ENCODE measurements at places on chromosomes 6 and 20.

GRCh38 chr20:4814696-4815252 is 93.1 kb downstream of the PRND start:
- DNase-seq = peak; percentile 57

GRCh38 chr6:110284855-110285254 is 73.3 kb downstream of the METTL24 start:
- no peak for DNase-seq

DNA sequence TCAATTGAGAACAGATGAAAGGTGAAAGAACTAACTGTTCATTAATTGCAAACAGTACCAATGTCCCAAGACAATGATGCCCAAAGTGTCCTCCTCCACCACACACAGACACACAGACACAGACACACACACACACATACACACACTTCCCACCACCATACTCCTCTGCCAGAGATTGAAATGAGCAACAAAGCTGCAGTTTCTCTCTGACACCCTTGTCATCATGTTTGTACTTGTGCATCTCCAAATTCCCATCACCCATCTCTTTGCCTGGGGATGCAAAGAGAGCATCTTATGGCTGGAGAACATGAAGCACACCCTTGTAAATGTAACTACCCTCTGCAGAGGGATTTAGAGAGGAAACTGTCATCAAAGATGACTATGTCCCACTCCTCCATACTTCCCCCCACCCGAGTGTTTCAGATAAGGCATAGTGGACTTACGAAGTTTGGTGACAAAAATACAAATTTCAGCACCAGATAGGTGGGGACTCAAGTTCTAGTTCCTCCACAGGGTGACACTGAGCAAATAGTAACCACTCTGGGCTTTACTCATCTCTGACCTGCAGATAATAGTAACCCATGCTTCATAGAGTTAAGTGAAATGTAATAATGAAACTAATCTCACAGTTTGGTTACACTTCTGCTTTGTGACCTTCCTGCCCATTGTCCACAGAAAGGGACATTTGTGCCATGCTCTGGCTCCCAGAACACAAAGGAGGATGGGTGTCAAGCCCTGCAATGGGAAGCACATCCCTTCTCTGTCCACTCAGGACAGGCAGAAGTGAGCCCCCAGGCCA is 8.7 kb downstream of the MAFB start:
- no peak for DNase-seq

GRCh38 chr6:7726416-7727085 is 652 bp downstream of the BMP6 start:
- DNase-seq = no peak

DNA sequence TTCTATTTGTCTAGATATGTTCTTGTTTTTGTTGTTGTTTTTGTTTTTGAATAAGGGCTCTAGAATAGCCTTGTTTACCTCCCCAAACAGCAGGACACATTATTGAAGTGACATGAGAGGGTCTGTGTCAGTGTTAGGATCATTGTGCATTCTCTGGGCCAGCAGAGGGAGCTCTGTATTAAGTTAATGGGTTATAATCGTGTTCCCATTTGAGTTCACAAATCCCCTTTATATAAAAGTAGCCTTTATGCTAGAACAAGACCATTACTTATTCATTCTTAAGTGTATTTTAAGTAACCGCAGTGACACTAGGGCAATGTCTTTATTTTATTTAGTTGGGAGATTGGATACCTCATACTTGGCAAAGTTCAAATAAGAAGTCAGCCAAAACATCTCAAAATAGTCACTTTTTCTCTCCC is 44.8 kb downstream of the STK4 start:
- peak; percentile 8 for DNase-seq

DNA sequence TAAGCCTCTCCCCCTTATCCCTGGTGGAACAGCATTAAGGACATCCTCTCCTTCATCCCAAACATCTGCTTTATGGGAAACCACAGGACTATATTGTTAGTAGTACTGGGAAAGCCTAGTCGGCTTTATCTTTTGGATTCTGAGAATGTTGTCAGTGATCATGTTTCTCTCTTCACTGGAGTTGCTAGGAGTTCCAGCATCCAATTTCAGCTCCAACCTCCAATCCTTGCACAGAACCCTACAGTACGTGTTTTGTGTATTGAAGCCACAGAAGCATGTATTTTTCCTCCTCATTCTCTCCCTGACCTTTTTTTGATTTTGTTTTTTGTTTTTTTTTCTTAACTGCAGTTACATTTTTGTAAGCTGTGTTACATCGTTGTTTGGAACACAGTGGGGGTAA is 84.0 kb downstream of the PHACTR3 start:
- no peak for DNase-seq

- DNase-seq = no peak
Observed at GRCh38 chr6:39210450-39210849, 18.8 kb downstream of the KCNK5 start.

- DNase-seq = no peak
Observed at GRCh38 chr6:127868338-127868737, 32.5 kb downstream of the THEMIS start.

DNA sequence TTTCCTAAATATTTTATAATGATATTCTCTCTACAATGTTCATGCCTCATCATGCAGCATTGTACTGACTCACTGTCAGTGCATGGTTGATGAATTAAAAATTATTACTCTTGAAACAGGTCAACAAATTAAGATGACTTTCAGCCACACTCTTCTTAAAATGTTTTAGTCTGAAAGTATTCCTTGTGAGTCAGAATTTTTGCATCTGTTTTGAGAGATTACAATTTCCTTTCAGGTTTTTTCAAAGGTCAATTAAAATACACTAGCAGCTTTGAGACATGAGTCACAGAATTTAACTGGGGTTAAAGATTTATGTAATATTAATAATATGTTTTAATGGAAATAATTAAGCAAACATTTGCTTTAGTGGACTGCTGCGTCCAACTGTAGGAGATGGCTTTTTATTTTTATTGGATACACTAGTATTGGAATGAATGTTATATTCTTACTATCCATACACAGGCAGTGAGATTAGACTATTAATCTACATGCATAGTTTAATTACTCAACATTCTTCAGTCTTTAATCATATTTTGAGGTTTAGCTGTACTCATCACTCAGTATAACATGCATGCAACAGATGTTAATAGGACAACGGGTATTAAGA is 9.7 kb downstream of the COL12A1 start:
- no peak for DNase-seq

GRCh38 chr6:156955494-156956183 is 178.5 kb downstream of the ARID1B start:
- no peak for DNase-seq

DNA sequence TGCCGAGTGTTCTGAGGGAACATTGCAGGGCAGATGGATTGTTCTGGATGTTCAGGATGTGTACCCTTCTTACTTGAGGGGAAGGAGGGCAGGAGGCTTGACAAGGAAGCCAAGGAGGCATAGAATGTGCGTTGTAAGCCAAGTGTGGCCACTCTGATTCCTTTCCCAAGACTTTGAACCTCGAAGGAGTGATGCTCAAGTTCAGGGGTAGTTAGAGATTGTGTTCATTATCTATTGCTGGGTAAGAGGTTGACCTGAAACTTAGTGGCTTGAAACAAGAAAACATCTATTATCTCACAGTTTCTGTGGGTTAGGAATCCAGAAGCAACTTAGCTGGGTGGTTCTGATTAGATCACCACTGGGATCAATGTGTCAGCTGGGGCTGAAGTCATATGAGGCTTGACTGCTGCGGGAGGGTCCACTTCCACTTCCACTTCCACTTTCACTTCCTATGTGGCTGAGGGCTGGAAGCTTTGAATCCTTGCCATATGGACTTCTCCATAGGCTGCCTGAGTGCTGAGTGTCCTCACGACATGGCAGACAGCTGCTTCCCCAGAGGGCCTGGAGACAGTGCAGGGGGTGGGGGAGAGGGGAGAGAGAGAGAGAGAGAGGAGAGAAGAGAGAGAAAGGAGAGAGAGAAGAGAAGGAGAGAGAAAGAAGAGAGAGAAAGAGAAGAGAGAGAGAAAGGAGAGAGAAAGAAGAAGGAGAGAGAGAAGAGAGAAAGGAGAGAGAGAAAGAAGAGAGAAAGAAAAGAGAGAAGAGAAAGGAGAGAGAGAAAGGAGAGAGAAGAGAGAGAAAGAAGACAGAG is 6.9 kb upstream of the CD40 start:
- no peak for DNase-seq

DNA sequence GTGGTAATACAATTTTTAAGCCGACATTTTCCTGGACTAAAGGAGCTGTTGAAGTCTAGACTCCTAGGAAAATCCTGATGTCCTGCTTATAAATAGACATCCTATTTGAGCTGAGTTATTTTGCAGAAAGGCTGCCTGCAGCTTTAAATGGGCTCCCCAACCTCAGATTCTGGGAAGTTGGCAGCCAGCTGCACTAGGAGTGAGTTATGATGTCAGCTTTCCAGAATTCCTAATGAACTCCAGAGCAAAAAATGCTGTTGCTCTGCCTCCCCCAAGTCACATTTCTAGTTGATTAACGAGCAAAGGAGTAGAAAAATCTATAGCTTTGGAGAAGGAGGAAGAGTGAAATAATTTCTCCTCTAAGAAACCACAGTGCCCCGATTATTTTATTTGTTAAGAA is 346.3 kb upstream of the SULF2 start:
- DNase-seq = no peak

DNA sequence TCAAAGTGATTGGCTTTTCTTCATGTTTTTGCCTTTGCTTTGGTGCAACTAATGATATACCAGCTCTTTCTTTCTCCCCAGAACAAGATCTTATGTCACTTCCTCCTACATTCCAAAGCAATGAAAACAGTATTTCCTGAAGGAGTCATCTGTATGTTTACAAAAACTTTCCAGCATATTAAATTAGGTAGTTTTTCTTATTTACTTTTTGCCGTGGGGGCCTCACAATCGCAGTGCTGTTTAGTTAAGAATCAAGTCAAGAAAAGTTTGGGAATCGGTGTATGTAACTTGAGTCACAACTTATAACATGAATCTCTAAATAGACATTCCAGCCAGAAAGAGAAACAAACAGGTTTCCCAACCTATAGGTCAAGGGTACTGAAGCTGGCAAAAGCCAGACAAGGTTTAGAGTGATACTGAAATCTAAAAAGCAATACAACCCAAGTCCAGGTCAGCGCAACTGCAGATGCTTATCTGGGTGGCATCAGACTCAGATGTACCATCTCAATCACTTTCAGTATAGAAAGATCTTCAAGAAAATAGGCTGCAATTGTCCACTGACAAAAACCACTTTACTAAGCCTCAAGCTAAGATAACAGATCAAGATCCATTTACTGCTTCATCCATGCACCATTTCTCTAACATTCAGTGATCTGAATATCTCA is 63.6 kb downstream of the IPCEF1 start:
- DNase-seq = no peak

GRCh38 chr20:532530-532929 is 11.1 kb downstream of the CSNK2A1 start:
- DNase-seq = no peak

DNA sequence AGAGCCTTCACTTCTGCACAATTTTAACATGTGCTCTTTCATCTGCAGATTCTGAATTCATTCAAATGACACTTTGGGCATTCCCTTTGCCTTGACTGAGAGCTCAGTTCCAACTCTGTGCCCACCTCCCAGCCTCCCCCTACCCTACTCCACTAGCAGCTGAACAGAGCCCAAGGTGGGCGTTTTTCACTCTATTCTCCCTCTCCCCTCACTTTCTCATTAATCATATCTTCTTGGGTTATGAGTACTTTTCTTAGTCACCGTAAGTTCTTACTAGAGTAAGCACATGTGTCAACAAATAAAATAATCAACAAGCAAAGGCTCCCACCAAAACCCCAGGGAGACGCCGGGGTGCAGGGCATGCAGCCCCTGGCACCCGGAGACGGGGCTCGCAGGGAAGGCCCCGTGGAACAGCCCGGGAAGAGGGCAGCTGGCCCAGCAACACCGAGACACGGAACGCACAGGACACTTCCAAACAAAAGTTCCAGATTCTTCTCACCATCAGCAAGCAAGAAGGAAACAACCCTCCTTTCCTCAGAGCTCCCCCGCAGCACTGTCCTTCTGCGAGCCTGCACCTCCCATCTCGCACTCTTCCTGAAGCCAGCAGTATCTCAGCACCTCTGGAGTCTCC is 34.1 kb downstream of the TAF4 start:
- DNase-seq = no peak

GRCh38 chr6:113556775-113557174 is 300.4 kb upstream of the MARCKS start:
- DNase-seq = no peak

- no peak for DNase-seq
Observed at GRCh38 chr6:27760464-27760863, 151.7 kb downstream of the OR2B2 start.

DNA sequence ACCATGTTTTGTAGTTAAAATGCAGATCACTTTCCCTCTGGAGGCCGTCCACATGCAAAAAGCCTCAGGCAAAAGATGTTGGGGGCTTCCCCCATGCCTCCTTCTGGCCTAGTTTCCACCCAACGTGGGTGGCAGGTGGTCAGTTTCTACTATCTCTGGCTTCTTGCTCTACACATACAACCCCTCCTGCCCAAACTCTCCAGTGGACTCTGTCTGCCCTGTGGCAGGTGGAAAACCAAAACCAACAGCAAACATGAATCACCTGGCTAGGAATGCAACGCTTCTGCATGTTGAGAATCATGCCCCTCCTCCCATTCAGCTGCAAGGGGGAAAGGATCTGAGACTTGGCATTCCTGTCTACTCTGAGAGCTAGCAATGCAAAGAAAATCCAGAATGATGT is 94.8 kb downstream of the MBOAT1 start:
- DNase-seq = no peak

GRCh38 chr6:138493413-138493812 is 5.9 kb downstream of the NHSL1 start:
- no peak for DNase-seq

DNA sequence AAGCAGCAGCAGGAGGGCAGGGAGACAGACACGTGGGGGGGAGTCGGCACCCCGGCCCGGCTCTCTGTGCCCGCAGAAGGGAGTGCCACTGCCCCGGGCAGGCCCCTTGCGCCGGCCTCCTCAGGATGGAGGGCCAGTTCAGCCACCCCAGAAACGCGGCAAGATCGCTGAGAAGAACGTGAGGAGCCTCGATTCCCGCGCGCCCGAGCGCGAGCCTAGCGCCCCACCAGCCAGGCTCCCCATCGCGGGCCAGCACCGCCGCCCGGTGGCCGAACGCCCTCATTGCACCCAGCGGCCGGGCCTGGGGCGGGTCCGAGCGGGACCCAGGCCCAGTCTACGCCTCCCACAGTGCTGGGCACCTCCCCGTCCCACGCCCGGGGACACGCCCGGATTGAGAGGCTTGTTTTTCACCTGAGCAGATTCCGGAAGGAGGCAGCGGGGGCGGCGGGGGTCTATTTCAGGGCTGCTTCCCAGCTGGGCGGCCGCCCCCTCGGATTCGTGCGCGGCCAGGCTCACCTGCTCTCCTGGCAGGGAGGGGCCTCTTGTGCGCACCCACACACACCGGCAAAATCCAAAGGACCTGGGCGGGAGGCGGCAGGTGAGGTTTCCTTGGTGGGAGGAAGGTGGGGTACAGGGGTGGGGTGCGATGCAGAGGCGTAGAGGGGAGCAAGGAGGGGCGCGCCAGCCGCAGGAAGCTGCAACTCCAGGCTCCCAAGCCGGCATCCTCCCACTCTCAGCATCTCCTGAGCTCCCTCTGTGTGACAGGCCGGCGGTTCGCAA is 9.0 kb upstream of the GRM4 start:
- DNase-seq = peak; percentile 58

- DNase-seq = no peak
Observed at GRCh38 chr6:134123666-134124208, 71.3 kb upstream of the SLC2A12 start.

Data from stimulated activated CD8-positive, alpha-beta memory T cell treated with anti-CD3 and anti-CD28 coated beads, Interleukin-4, amount 100 ng/mL, for 24 hours (primary cell).